ENCODE measurements at places on chromosomes 2 and 18. TPM values are rescaled to one million over a fixed set of nuclear protein-coding genes. Genes with fewer than 3 reads are reported as not detected.

- DNase-seq: no peak
- no peaks in the 10 kb centered on the region for H3K4me1 ChIP-seq
- no peaks in the 10 kb centered on the region for H3K36me3 ChIP-seq
Observed at GRCh38 chr18:78611201-78611800, 368.3 kb upstream of the SALL3 start.

LINC00305 gene
- total RNA-seq: not detected

GRCh38 chr2:127084611-127085316 is 22.2 kb downstream of the BIN1 start:
- H3K36me3 ChIP-seq: 0 out of 2 replicates have a peak, but pooled peaks cover 4% of the 10 kb centered on the region
- H3K4me1 ChIP-seq: peaks cover 74% of the 10 kb centered on the region
- H3K4me3 ChIP-seq: no peak overlapping the region
- no peak for DNase-seq
- H3K27me3 ChIP-seq: no peaks in the 10 kb centered on the region

- peaks cover 55% of the 10 kb centered on the region for H3K36me3 ChIP-seq
- DNase-seq: no peak
- H3K27me3 ChIP-seq: no peaks in the 10 kb centered on the region
- H3K27ac ChIP-seq: no peak overlapping the region
- no peak overlapping the region for H3K4me3 ChIP-seq
- peaks cover 8% of the 10 kb centered on the region for H3K4me1 ChIP-seq
Observed at GRCh38 chr2:130347220-130347925, 4.7 kb downstream of the IMP4 start.

GRCh38 chr2:37201208-37201607 is 4.9 kb downstream of the CEBPZOS start:
- H3K36me3 ChIP-seq: peaks cover 73% of the 10 kb centered on the region
- H3K27me3 ChIP-seq: no peaks in the 10 kb centered on the region
- H3K27ac ChIP-seq: peak overlapping the region; percentile 50
- no peak overlapping the region for H3K4me3 ChIP-seq
- peaks cover 41% of the 10 kb centered on the region for H3K4me1 ChIP-seq
- no peak for DNase-seq

DNA sequence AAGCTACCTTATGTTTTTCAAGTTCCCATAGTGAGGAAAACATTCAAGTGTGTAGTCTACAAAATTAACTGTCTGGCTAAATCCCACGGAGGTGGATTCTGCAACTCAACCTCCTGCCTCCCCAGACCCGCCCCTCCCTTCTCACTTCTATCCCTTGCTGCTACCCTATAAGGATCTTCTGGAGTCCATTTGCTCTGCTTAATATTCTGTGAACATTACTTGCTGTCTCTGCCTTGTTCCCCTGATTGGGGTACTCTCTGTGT is 163.2 kb downstream of the KCNE4 start:
- H3K4me3 ChIP-seq: no peak overlapping the region
- no peaks in the 10 kb centered on the region for H3K27me3 ChIP-seq
- no peak for DNase-seq
- no peaks in the 10 kb centered on the region for H3K4me1 ChIP-seq

PTH2R gene
- not detected for total RNA-seq

DNA sequence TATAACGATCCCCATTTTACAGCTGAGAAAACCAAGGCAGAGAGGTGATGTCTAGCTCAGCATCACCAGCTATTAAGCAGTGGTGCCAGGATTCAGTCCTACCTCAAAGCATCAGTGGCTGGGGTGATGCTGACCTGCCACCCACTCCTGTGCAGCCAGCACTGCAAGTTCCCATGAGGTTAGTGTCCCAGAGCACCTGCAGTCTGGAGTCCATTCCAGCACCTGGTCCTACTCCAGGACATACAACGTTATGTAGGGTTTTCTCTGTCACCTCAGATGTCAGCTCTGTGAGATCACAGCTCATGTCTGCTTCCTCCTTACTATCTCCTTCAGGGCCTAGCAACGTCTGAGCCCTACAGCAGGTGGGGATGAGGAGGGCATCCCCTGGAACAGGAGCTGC is 328.0 kb upstream of the HS6ST1 start:
- H3K36me3 ChIP-seq: no peaks in the 10 kb centered on the region
- H3K27ac ChIP-seq: no peak overlapping the region

DNA sequence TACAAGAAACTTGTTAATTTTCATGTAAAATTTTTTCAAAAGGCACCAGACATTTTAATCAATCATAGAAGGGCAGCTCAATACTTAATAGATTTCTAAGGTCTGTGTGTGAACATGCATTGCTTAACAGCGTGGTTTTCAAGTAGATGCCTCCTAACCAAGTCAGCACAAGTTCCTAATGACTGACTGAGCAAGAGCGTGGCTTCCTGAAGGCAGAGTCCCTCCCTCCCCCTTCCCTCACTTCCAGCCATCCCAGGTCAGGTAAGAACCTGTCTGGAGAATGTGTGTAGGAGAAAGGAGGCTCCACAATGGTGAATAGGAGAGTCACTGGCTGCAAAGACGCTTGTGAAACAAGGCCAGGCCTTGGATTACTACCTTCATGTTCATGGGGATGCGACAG is 33.5 kb upstream of the DAPL1 start:
- H3K27me3 ChIP-seq: no peaks in the 10 kb centered on the region
- no peak overlapping the region for H3K27ac ChIP-seq
- DNase-seq: no peak

- peaks cover 55% of the 10 kb centered on the region for H3K4me1 ChIP-seq
- H3K4me3 ChIP-seq: no peak overlapping the region
- DNase-seq: peak; percentile 86
- H3K27ac ChIP-seq: peak overlapping the region; percentile 55
Observed at GRCh38 chr2:1605102-1606045, 138.9 kb downstream of the PXDN start.

HAAO gene
- total RNA-seq: not detected

DNA sequence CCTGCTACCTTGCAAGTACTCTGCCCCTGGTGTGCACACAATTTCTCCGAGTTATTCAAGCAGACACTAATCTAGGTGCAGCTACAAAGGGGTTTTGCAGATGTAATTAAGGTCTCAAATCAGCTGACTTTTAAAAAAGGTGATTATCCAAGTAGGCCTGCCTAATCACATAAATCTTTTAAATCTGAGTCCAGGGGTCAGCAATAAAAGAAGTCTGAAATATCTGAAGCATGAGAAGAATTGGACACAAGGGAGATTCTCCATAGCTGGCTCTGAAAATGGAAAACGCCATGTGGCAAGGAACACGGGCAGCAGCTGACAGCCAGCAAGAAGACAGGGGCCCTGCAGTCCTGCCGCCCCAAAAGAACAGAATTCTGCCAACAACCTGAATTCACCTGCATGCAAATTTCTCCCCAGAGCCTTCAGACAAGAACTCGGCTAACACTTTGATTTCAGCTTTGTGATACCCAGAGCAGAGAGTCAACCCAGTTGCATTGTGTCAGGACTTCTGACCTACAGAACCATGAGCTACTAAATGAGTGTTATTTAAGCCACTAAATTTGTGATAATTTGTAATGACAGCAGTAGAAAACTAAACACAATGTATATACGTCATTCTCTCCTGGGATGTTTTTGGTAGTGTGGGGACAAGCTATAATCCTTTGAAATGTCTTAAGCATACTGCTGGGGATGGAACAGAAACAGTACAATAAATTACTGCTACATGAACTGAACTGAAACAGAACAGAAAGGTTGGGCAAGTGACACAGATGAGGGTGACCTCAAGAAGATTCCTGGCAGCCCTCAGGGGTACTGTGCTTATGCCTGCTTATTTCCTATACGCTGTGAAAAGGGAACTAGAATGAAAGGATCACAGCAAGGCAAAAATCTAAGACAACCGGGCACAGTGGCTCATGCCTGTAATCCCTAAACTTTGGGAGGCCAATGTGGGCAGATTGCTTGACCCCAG is 3.2 kb downstream of the INO80C start:
- H3K27ac ChIP-seq: no peak overlapping the region
- no peaks in the 10 kb centered on the region for H3K36me3 ChIP-seq
- H3K4me3 ChIP-seq: no peak overlapping the region
- DNase-seq: no peak
- no peaks in the 10 kb centered on the region for H3K27me3 ChIP-seq

DNA sequence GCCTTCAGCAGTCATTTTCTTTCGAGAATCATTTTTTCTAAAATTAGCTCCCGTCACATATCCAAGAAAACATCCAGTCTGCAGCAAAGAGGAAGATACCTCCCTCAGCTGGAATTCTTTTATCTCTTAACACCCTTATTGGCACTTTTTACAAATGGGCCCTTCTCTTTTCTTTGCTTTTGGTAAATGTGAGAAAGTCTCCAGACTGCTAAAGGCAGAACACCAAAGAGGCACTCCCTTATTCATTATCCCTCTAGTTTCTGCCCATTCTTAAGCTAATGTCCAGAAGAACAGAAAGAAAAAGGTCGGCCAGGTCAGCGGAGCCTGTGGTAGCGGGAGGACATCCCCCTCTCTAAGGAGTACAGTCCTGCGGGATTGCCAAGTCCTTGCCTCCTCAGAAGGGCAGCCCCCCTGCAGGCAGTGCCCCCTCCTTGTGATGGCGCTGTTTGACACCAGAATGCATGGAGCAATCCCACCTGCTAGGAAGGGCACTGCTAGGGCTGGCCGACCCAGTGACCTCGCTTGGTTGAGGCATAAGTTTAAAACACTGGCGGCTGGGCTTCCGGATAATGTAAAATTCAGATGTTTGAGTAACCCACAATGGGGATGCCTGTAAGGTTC is 34.0 kb downstream of the ST6GAL2 start:
- H3K27ac ChIP-seq: no peak overlapping the region
- no peaks in the 10 kb centered on the region for H3K36me3 ChIP-seq
- DNase-seq: no peak
- H3K4me1 ChIP-seq: no peaks in the 10 kb centered on the region
- no peaks in the 10 kb centered on the region for H3K27me3 ChIP-seq

DNA sequence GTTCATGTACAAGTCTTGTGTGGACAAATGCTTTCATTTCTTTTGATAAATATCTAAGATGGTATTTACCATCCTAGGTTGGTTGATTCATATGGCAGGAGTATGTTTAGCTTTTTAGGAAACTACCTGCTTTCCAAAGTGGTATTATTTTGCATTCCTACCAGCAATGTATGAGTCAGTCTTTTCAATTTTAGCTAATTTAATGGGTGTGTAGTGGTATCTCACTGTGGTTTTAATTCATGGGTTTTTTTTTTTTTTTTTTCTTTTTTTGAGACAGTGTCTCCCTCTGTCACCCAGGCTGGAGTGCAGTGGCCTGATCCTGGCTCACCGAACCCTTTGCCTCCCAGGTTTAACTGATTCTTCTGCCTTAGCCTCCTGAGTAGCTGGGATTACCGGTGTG is 4.2 kb downstream of the ZNF512 start:
- no peaks in the 10 kb centered on the region for H3K27me3 ChIP-seq
- H3K27ac ChIP-seq: no peak overlapping the region
- H3K36me3 ChIP-seq: peaks cover 10% of the 10 kb centered on the region
- peaks cover 26% of the 10 kb centered on the region for H3K4me1 ChIP-seq

FLACC1 gene
- total RNA-seq: 0.75 TPM

GRCh38 chr2:137964066-137964858 is at the start of gene HNMT:
HNMT (plus strand) TSS chr2:137964473; CDS start chr2:137964492, 19 bp downstream.
- H3K4me1 ChIP-seq: peaks cover 22% of the 10 kb centered on the region
- peak within 1 kb of the TSS; percentile 44 for H3K4me3 ChIP-seq
- H3K27me3 ChIP-seq: no peaks in the 10 kb centered on the region

DNA sequence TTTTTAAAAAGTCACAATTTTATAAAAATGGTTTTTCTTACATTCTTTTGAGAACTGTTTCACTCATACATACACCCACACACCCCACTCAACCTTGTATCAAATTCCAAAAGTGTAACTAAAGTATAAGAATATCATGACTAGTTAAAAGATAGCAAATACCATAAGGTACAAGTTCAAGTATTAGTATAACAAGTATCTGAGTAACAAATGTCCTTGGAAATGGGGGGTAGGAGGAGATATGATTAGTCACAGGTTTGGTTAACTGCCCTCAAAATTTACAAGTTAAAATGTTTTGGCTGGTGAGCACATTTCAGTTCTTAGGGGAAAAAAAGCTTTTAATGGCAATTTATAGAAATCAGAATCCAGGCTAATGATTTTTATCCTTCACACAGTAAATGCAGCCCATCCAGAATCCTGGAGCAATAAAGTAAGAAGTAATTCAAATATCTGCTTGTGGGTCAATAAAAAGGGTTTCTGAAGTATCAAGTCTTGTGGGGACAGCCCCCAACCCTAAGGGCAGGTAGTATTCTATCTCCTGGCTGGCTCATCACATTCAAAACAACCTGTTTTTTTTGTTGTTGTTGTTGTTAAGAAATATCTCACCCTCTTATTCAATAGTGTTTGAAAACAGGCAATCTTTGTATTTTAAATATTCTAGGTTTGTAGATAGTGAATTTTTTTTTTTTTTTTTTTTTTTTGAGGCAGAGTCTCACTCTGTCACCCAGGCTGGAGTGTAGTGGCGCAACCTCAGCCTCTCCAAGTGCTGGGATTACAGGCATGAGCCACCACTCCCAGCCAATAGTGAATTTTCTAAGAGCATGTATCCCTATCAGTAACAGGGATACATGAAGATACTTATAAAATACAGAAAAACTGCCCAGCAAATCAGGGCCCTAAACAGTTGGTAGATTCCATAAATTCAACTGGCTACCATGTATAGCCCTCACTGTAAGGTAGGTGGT is 14.5 kb downstream of the IAH1 start:
- H3K27me3 ChIP-seq: no peaks in the 10 kb centered on the region
- H3K4me3 ChIP-seq: no peak overlapping the region
- DNase-seq: no peak
- H3K36me3 ChIP-seq: peaks cover 99% of the 10 kb centered on the region
- H3K27ac ChIP-seq: no peak overlapping the region

DNA sequence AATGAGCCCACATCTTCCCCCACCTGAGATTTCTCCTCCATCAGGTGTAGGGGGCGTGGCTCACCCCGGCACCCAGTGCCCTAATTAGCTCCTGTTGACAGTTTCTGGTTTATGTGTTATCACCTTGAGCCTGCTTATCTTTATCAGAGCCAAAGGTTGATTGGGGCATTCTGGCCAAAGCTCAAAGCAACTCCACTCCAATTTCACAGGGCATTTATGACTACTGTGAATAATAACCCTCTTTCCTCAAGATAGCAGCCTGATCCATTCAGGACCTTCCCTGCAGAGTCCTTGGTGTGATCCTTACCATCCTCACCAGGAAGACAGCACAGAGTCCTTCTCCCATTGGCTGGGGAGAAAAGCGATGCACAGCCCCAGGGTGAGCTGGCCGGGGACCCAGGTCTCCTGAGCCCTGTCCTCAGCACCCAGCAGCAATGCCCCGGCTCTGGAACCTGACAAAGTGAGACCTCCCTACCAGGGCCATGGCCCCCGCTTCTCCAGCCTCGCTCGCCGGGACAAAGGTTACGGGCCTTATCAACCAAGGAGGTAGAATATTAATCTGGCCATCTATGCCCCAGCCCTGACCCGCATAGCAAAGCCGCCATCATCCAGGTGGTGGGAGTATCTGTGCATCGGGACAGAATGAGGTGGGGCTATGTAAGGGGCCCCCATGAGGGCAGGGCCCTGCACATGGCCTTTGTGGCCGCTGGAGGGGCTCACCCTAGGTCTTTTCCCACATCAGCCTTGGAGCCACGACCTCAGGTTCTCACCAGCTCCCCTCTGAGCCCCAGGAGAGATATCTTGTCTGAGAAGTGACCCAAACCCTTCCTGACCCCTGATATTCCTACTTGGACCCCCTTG is 64.5 kb downstream of the ZFP36L2 start:
- no peaks in the 10 kb centered on the region for H3K36me3 ChIP-seq
- H3K27ac ChIP-seq: no peak overlapping the region
- no peak overlapping the region for H3K4me3 ChIP-seq
- DNase-seq: no peak

All from SJSA1 (cell line).